ENCODE measurements at places on chromosomes 5 and 9. TPM values are rescaled to one million over a fixed set of nuclear protein-coding genes. Genes with fewer than 3 reads are reported as not detected.
A peak's percentile ranks its signal among the peaks of the same experiment; 100 is the strongest.

DNA sequence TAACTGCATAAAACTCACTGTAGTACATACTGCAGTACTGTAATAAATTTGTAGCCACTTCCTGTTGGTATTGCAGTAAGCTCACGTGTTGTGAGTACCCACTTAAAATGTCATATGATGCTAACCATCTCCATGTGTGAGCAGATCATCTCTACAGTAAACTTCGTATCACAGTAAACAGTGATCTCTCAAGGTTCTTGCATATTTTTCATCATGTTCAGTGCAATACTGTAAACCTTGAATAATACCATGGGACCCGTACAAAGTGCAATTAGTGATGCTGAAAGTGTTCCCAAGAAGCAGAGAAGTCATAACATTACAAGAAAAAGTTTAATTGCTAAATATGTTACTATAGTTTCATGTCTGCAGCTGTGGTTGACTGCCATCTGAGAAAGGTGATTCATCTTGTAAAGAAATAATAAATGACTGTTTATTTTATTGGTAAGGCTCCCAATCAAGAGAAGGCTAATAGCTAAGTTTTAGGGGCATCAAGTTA lies 253.8 kb upstream of the POU5F2 start:
- no peaks in the 10 kb centered on the region for H3K36me3 ChIP-seq
- no peak overlapping the region for H3K27ac ChIP-seq
- H3K4me1 ChIP-seq, result no peaks in the 10 kb centered on the region
- no peak overlapping the region for H3K4me3 ChIP-seq
- DNase-seq, result no peak

DNA sequence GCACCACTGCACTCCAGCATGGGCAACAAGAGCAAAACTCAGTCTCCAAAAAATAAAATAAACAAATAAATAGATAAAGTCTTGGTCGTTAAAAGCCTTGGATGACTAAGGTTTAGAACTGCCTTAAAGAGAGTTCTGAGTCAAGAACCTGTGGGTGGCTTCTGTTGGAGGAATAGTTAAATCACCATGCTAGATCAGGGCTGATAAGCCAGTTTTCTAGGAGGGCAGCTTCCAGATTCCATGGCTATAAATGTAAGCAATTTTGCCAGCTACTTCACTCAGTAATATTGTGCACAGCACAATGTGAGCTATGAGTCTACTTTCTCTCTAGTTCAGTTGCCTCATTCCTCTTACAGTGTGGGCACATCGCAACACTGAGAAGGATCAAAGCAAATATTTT lies 242.1 kb upstream of the NUDT12 start:
- no peak for DNase-seq
- H3K27me3 ChIP-seq, result no peaks in the 10 kb centered on the region
- no peak overlapping the region for H3K4me3 ChIP-seq
- no peaks in the 10 kb centered on the region for H3K36me3 ChIP-seq

GRCh38 chr5:73376618-73377170 lies 71.9 kb downstream of the FOXD1 start:
- H3K27ac ChIP-seq, result no peak overlapping the region
- no peaks in the 10 kb centered on the region for H3K36me3 ChIP-seq
- H3K27me3 ChIP-seq, result peaks cover 95% of the 10 kb centered on the region
- H3K4me3 ChIP-seq, result no peak overlapping the region
- no peak for DNase-seq

GRCh38 chr5:175870820-175871447 lies 444 bp upstream of the CPLX2 start:
- DNase-seq, result no peak
- H3K36me3 ChIP-seq, result no peaks in the 10 kb centered on the region
- no peak overlapping the region for H3K27ac ChIP-seq
- H3K4me1 ChIP-seq, result no peaks in the 10 kb centered on the region
- peaks cover 67% of the 10 kb centered on the region for H3K27me3 ChIP-seq
- no peak overlapping the region for H3K4me3 ChIP-seq

- no peak for DNase-seq
- peaks cover 35% of the 10 kb centered on the region for H3K4me1 ChIP-seq
- no peaks in the 10 kb centered on the region for H3K36me3 ChIP-seq
- peaks cover 13% of the 10 kb centered on the region for H3K27me3 ChIP-seq
Observed at GRCh38 chr9:130292106-130292505, 26.5 kb downstream of the HMCN2 start.

Gene CER1
- total RNA-seq, result not detected

Gene SLC34A3
- not detected for total RNA-seq

GRCh38 chr5:172189693-172190296 lies 1.8 kb upstream of the STK10 start:
- H3K36me3 ChIP-seq, result no peaks in the 10 kb centered on the region
- H3K4me3 ChIP-seq, result no peak overlapping the region

DNA sequence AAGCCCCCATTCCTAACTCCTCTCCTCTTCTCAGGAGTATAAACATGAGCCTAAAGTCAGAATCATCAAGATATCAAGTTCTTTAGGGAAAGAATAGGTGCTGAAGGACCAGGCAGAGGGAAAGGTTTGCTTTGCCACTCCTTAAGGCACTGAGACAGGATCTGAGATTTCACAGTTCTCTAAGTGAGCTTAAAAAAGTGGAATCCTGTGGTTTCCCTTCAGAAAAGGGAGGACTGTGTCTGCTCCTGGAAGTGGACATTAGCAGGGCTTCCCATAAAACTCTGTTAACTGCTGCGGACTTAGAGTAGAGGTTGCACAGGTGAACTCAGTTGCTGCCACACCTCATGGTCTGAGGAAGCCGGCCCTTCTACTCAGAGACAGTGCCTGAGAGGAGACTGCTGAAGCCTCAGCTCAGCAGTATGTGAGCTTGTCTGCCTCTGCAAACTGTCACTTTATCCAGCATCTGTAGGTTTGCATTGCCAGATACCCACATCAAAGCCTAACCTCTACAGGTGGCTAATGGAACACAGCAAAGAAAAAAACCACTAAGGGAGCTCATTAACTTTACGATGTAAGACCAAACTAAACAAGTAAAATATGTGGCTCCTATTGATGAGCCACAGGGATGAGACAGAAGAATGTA lies 42.9 kb downstream of the RIC1 start:
- no peak overlapping the region for H3K27ac ChIP-seq
- no peaks in the 10 kb centered on the region for H3K36me3 ChIP-seq
- no peak for DNase-seq
- no peaks in the 10 kb centered on the region for H3K27me3 ChIP-seq

DNA sequence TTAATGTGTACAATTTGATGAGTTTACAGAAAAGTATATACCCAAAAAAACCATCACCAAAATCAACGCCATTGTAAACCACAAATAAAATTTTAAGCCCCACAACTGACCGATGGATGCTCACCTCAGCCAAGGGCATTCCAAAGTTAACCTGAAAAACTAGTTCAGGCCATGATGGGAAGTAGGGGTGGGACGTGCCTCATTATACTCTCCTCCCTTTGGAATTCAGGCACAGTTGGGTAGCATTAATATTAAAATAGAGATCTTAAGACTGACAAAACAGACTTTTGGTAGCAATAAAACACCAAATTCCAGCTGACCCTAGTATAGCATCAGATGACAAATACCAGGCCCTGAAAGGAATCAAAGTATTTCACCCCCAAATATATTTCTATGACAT lies 129.0 kb downstream of the CDH18 start:
- H3K4me1 ChIP-seq, result no peaks in the 10 kb centered on the region
- no peak overlapping the region for H3K4me3 ChIP-seq
- no peaks in the 10 kb centered on the region for H3K36me3 ChIP-seq
- DNase-seq, result no peak
- no peak overlapping the region for H3K27ac ChIP-seq

Gene CSNK1A1
- total RNA-seq, result 210 TPM

DNA sequence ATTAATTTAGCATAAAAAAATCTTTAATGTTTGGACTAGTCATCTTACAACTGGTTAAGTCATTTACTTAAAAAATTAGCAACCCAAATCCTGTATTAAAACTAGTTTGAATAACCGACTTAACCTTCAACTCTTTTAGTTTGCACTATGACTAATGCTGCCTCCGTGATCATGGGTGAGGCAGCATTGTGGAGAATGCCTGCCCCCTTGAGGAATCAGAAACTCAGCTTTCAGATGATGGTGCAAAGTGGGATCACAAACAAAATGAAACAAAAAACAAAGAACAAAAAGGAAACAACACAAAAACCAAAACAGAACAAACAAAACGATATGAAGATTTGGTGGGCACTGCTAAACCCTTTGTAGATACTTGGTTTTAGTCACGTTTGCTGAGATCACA lies 127.0 kb upstream of the PALM2AKAP2 start:
- H3K27ac ChIP-seq, result no peak overlapping the region
- no peaks in the 10 kb centered on the region for H3K4me1 ChIP-seq
- no peaks in the 10 kb centered on the region for H3K27me3 ChIP-seq
- H3K36me3 ChIP-seq, result no peaks in the 10 kb centered on the region
- DNase-seq, result peak; percentile 17

Gene CNTNAP3
- total RNA-seq, result 17.2 TPM

Gene SPINK5
- total RNA-seq, result 0.07 TPM

- DNase-seq, result no peak
- no peaks in the 10 kb centered on the region for H3K4me1 ChIP-seq
- H3K27me3 ChIP-seq, result no peaks in the 10 kb centered on the region
- H3K4me3 ChIP-seq, result no peak overlapping the region
- no peak overlapping the region for H3K27ac ChIP-seq
Observed at GRCh38 chr5:168714046-168714445, 134.9 kb upstream of the PANK3 start.

- H3K36me3 ChIP-seq, result no peaks in the 10 kb centered on the region
- H3K27me3 ChIP-seq, result peaks cover 56% of the 10 kb centered on the region
- no peak overlapping the region for H3K27ac ChIP-seq
- H3K4me1 ChIP-seq, result peaks cover 23% of the 10 kb centered on the region
- DNase-seq, result no peak
Observed at GRCh38 chr5:128534726-128535125, 3.3 kb downstream of the FBN2 start.

Gene IL4
- not detected for total RNA-seq

Gene FCHO2
- 20.3 TPM for total RNA-seq

Gene LARP1
- total RNA-seq, result 181 TPM

GRCh38 chr9:98241357-98242300 lies 13.8 kb downstream of the TBC1D2 start:
- no peak overlapping the region for H3K4me3 ChIP-seq
- DNase-seq, result no peak
- H3K36me3 ChIP-seq, result no peaks in the 10 kb centered on the region
- no peaks in the 10 kb centered on the region for H3K4me1 ChIP-seq
- no peak overlapping the region for H3K27ac ChIP-seq
- no peaks in the 10 kb centered on the region for H3K27me3 ChIP-seq

GRCh38 chr9:109302606-109303005 lies 18.3 kb downstream of the EPB41L4B start:
- no peak overlapping the region for H3K4me3 ChIP-seq
- no peak for DNase-seq
- H3K27ac ChIP-seq, result no peak overlapping the region
- H3K4me1 ChIP-seq, result no peaks in the 10 kb centered on the region
- H3K36me3 ChIP-seq, result no peaks in the 10 kb centered on the region

Gene BTNL8
- total RNA-seq, result not detected

GRCh38 chr5:73388306-73388684 lies 60.3 kb downstream of the FOXD1 start:
- peaks cover 68% of the 10 kb centered on the region for H3K27me3 ChIP-seq
- H3K4me3 ChIP-seq, result no peak overlapping the region
- no peak overlapping the region for H3K27ac ChIP-seq
- no peak for DNase-seq
- no peaks in the 10 kb centered on the region for H3K4me1 ChIP-seq

Gene RNF183
- not detected for total RNA-seq

GRCh38 chr9:121774715-121775613 lies 123.5 kb downstream of the DAB2IP start:
- H3K4me1 ChIP-seq, result peaks cover 37% of the 10 kb centered on the region
- H3K27me3 ChIP-seq, result no peaks in the 10 kb centered on the region
- H3K36me3 ChIP-seq, result no peaks in the 10 kb centered on the region
- no peak overlapping the region for H3K4me3 ChIP-seq
- no peak overlapping the region for H3K27ac ChIP-seq
- no peak for DNase-seq

GRCh38 chr9:107615321-107615720 lies 125.8 kb upstream of the KLF4 start:
- no peaks in the 10 kb centered on the region for H3K4me1 ChIP-seq
- no peaks in the 10 kb centered on the region for H3K27me3 ChIP-seq
- H3K27ac ChIP-seq, result no peak overlapping the region
- DNase-seq, result no peak
- H3K4me3 ChIP-seq, result no peak overlapping the region

DNA sequence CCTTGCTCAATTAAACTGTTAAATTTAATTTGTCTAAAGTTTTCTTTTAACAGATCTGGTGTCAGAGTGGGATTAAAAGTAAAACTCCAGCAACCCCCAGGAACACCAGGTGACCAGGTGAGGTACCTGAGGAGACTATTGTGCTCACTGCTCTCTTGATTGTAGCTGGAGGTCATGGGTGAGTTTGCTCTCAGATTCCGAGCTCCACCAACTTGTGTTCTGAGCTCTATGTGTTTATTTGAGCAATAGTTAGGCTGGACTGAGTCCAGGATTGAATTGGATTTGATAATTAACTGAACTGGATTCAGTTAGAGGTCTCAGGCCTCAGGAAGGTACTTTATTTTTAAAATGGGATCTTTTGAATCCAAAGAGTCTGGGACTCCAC lies 17.9 kb upstream of the SCGB3A2 start:
- no peak overlapping the region for H3K27ac ChIP-seq
- no peaks in the 10 kb centered on the region for H3K27me3 ChIP-seq
- H3K4me3 ChIP-seq, result no peak overlapping the region

DNA sequence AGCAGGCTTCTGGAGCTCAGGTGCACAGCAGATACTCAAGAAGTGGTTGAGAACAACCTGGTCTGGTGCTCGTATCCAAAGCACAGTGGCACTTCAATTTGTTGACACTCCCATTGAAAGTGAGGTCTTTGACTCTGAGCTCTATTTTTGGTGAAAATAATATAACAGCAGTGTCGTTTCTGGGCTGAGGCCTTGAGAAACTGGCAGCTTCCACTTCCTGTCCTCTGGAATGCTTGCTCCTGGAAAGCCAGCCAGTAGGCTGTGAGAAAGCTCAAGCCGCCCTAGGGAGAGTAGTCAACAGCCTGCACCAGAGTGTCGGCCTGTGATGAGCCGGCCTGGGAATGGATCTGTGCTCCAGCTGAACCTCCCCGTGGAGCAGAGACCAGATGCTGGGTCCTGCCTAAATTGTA lies 6.8 kb upstream of the SUSD3 start:
- no peak overlapping the region for H3K27ac ChIP-seq
- peaks cover 10% of the 10 kb centered on the region for H3K4me1 ChIP-seq
- no peaks in the 10 kb centered on the region for H3K36me3 ChIP-seq
- H3K27me3 ChIP-seq, result no peaks in the 10 kb centered on the region
- peak; percentile 66 for DNase-seq
- no peak overlapping the region for H3K4me3 ChIP-seq

GRCh38 chr5:179251276-179251969 lies 93.8 kb downstream of the ADAMTS2 start:
- H3K36me3 ChIP-seq, result no peaks in the 10 kb centered on the region
- no peaks in the 10 kb centered on the region for H3K4me1 ChIP-seq
- H3K27ac ChIP-seq, result no peak overlapping the region
- no peaks in the 10 kb centered on the region for H3K27me3 ChIP-seq
- no peak overlapping the region for H3K4me3 ChIP-seq

DNA sequence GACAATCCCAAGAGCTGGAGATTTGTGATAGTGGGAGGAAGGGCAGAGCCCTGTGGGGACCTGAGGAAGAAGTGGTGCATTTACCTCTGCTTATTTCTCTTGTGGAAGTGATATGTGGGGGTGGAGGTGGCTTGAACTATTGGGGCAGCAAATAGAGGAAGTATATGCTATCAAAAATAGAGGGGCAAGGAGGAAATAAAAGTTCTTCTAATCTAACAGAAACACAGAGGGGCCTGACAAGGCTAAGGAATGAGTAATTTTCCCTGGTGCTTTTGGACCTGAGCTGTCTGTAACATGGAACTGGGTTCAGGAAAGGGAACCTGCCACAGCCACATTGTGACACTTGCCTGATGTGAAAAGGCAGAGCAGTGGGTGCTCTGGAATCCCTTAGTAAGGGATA lies 378.6 kb upstream of the KLF4 start:
- H3K4me3 ChIP-seq, result no peak overlapping the region
- no peak for DNase-seq
- no peaks in the 10 kb centered on the region for H3K4me1 ChIP-seq
- H3K27ac ChIP-seq, result no peak overlapping the region
- H3K27me3 ChIP-seq, result no peaks in the 10 kb centered on the region
- no peaks in the 10 kb centered on the region for H3K36me3 ChIP-seq

Data from heart right ventricle (tissue), 16 donors.